Fibroblast of skin of left biceps (primary cell): ENCODE measurements at places on chromosomes 5 and 9.

DNA sequence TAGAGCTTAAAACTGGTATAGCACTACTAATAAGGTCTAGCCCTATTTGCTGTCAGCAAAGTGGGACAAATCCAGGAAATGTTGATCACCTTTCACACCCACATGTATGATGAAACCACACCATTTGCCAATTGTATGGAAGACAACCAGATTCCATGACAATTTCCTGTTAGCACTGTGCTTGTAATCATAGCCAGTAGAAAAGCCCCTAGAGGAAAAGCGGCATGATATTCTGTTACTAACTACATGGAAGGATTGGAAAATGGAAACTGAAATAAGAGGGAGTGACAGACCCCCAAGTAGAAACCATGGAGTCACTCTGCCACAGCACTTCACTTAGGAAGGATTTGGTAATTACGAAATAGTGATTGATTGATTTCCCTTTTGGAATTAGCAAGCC lies 923 bp downstream of the SPATA6L start:
- no peak for DNase-seq

DNA sequence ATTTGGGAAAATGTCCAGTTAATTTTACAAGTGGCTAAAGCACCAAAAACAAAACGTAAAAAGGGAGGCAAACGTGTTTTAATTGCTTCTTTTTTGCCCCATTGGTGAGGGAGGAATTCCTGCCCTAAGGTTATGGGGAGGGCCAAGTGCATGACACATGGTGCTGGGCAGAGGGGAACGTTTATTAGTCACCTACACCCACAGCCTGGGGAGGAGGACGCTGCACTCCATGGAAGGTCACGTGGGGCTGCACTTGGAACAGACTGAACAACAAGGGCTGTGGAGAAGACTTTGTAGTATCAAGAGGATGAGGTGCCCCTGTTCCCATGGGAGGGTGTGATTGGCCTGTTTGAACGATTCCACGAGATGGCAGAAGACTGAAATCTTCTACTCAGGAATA lies 13.7 kb upstream of the ADAMTS16 start:
- no peak for DNase-seq

GRCh38 chr9:6214434-6214833 lies 1.2 kb upstream of the IL33 start:
- no peak for DNase-seq

DNA sequence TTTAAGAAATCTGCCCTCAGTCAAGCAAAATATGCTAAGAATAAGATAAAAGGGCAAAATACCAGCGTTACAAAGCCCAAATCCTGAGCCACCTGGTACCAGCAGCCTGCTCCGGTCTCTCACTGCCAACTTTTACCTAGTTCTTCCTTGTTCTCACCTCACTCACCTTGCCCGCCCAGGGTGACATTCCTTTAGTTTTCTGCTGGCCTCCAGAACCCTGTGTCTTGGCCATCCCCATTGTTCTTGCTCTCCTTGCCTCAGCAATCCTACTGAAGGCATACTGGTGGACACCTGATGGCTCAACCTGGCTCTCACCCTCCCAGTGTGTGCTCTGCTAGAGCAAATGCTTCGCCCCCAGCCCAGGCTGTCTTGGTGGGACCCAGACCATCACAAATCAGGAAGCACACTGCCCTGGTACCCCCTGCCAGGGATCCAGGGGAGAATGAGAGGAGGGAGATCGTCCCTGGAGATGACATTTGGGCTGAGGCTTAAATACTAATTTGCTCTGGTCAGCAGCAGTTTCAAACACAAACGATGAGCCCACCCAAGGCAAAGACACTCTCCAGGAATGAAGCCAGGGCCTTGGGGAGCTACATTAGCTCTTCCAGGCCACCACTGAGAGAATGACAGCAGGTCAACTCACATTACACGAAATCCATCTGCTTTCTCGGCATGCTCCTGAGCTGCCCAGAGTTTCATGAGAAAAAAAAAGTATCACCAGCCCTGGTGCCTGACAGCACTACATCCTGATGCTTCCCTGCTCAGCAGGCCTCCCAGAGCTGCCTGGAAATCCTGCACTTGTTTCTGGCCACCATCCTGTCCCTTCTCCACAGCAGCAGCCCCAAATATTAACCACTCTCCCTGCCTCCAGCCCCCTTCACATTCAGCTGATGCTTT lies 12.2 kb upstream of the SEPTIN8 start:
- no peak for DNase-seq

GRCh38 chr9:133788819-133789717 lies 50.9 kb upstream of the SARDH start:
- DNase-seq, result no peak

GRCh38 chr5:114296191-114296590 lies 65.7 kb upstream of the KCNN2 start:
- DNase-seq, result no peak

- no peak for DNase-seq
Measured at GRCh38 chr5:51652980-51653379, 269.7 kb downstream of the ISL1 start.
